ENCODE measurements at places on chromosomes 12 and 14. TPM values are rescaled to one million over a fixed set of nuclear protein-coding genes. Genes with fewer than 3 reads are reported as not detected.

- no peaks in the 10 kb centered on the region for H3K27me3 ChIP-seq
- peaks cover 18% of the 10 kb centered on the region for H3K4me1 ChIP-seq
- peak; percentile 76 for DNase-seq
- no peaks in the 10 kb centered on the region for H3K36me3 ChIP-seq
Observed at GRCh38 chr12:6285063-6285477, 25.4 kb upstream of the PLEKHG6 start.

- no peak overlapping the region for H3K27ac ChIP-seq
- DNase-seq, result no peak
- H3K36me3 ChIP-seq, result no peaks in the 10 kb centered on the region
- H3K4me3 ChIP-seq, result no peak overlapping the region
- no peaks in the 10 kb centered on the region for H3K4me1 ChIP-seq
Observed at GRCh38 chr12:15404485-15404884, 82.2 kb downstream of the PTPRO start.

DNA sequence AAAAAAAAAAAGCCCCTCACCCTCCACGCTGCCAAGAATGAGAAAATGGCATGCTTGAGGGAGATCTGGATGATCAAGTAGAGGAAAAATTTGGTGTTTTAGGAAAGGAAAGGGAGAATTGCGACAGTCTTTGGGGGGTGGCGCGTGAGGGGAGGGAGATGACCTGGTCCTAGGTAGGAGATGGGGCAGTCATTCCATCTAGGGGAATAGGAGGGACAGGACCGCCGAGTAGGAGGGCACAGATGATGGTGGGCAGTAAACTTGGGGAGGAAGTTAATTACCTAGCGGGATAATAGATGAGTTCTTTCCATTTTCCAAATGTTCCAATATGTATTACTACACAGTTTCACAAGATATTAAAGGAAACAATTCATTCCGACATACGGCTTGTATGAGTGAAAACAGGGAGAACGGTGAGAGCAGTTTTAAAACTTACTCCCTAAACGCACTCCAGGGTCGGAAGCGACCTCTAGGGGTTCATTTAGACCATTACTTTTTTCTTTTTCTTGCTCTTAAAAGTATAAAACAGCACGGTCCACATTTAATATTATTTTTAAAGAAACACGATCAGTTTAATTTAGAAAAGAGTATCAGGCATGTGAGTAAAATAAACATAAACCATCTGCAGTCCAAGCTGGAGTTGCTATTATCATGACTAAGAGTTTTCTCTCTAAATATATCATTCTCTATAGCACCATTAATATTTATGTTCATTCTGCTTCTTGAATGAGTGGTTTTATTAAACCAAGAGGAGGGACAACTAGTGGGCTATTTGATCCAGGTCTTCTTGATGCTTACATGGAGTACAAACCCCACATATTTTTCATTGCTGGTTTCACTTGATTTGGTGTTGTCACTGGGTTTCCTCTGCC is 3.0 kb upstream of the FNTB start:
- H3K4me1 ChIP-seq, result peaks cover 3% of the 10 kb centered on the region
- H3K27me3 ChIP-seq, result peaks cover 5% of the 10 kb centered on the region
- H3K27ac ChIP-seq, result no peak overlapping the region
- H3K4me3 ChIP-seq, result no peak overlapping the region
- no peaks in the 10 kb centered on the region for H3K36me3 ChIP-seq
- peak; percentile 74 for DNase-seq

- H3K27ac ChIP-seq, result peak overlapping the region; percentile 31
- peaks cover 14% of the 10 kb centered on the region for H3K4me1 ChIP-seq
- no peaks in the 10 kb centered on the region for H3K27me3 ChIP-seq
- H3K4me3 ChIP-seq, result peak overlapping the region; percentile 59
- no peaks in the 10 kb centered on the region for H3K36me3 ChIP-seq
- peak; percentile 46 for DNase-seq
Observed at GRCh38 chr14:56120091-56120691, 2.0 kb downstream of the PELI2 start.

DNA sequence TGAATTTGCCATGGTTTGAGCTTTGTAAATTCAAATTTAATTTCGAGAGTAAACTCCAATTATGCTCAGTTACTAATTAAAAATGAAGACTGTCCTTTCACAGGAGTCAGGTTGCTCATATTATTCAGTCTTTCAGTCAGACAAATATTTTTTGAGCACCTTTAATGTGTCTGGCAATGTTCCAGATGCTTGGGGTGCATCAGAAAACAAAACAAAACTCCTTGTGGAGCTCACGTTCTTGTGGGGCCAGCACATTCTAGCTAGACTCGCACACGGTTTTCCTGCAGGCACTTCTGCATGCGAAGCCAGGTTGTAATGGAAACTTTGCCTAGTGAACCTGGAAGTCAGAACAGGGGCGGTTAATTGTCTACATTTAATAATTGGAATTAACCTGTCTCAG is 64.0 kb upstream of the ATF1 start:
- no peak overlapping the region for H3K4me3 ChIP-seq
- no peaks in the 10 kb centered on the region for H3K4me1 ChIP-seq
- no peaks in the 10 kb centered on the region for H3K27me3 ChIP-seq
- no peak overlapping the region for H3K27ac ChIP-seq
- peaks cover 23% of the 10 kb centered on the region for H3K36me3 ChIP-seq

GRCh38 chr12:114694436-114695304 is 10.7 kb upstream of the TBX3 start:
- DNase-seq, result no peak
- H3K4me3 ChIP-seq, result no peak overlapping the region
- peaks cover 13% of the 10 kb centered on the region for H3K4me1 ChIP-seq
- no peaks in the 10 kb centered on the region for H3K36me3 ChIP-seq
- H3K27ac ChIP-seq, result no peak overlapping the region

DNA sequence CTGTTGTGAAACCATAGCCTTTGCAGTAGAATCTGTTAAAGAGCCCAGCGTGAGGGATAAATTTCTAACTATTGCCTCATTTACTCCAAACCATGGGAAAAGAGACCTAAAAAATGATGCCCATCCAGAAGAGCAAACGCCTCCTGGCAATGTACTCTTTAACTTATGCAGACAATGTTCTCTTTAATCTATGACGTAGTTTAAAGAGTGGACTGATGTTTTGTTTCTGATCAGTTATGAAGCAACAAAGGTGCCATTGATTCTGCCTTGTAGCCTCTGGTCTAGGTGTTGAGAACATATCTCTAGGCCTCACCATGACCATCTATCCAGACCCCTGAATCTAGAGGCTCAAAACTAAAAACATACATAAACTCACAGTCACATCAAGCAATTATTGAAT is 13.4 kb downstream of the SSTR1 start:
- DNase-seq, result no peak
- no peaks in the 10 kb centered on the region for H3K27me3 ChIP-seq
- H3K36me3 ChIP-seq, result no peaks in the 10 kb centered on the region
- H3K4me3 ChIP-seq, result no peak overlapping the region
- H3K27ac ChIP-seq, result no peak overlapping the region

GRCh38 chr12:53254816-53255545 is 13.1 kb upstream of the ESPL1 start:
- peaks cover 11% of the 10 kb centered on the region for H3K4me1 ChIP-seq
- peaks cover 16% of the 10 kb centered on the region for H3K36me3 ChIP-seq
- H3K4me3 ChIP-seq, result no peak overlapping the region
- no peak for DNase-seq
- no peak overlapping the region for H3K27ac ChIP-seq

DNA sequence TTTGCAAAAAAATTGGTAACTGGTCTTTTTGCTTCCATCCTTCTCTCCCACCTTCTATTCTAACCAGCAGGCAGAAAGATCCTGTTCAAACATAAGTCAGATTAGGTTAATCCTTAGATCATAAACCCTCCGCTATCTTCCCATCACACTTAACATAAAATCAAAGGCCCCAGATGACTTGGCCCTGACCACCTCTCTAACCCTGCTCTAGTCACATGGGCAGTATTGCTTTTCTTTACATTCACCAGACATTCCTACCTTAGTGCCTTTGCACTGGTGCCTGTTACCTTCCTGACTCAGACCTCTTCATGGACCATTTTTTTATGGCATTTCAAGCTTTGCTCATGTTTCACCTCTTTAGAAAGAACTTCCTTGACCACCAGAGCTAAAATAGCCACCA is 83.5 kb downstream of the NTF3 start:
- no peak overlapping the region for H3K27ac ChIP-seq
- no peak for DNase-seq
- no peak overlapping the region for H3K4me3 ChIP-seq
- peaks cover 2% of the 10 kb centered on the region for H3K36me3 ChIP-seq
- no peaks in the 10 kb centered on the region for H3K4me1 ChIP-seq
- no peaks in the 10 kb centered on the region for H3K27me3 ChIP-seq

- no peak overlapping the region for H3K4me3 ChIP-seq
- H3K27ac ChIP-seq, result no peak overlapping the region
- H3K36me3 ChIP-seq, result no peaks in the 10 kb centered on the region
- no peak for DNase-seq
Observed at GRCh38 chr12:62933220-62933601, 1.7 kb downstream of the PPM1H start.

DNA sequence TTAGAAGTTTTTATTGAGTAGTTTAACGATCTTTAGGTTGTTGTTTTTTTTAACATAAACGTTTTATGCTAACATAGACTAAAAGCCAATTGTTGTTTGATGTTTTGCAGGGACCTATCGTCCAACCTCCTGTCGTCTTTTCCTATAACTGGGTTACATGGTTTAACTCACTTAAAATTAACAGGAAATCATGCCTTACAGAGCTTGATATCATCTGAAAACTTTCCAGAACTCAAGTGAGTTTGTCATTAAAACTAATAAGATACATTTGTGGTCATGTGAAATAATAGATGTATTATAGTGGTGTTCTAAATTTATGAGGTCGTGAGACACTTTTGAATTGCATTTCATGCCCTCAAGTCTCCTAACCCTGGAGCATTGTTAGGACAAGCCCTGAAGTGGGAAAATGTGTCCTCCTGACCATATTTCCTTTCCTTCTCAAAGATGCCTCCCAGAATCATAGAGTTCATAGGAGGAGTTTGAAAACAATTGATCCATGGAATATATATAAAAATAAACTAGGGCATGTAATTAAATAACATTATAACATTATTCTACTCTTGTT is 84.9 kb downstream of the ZFC3H1 start:
- H3K4me1 ChIP-seq, result no peaks in the 10 kb centered on the region
- DNase-seq, result no peak
- H3K36me3 ChIP-seq, result no peaks in the 10 kb centered on the region
- H3K27ac ChIP-seq, result no peak overlapping the region
- peaks cover 11% of the 10 kb centered on the region for H3K27me3 ChIP-seq

DNA sequence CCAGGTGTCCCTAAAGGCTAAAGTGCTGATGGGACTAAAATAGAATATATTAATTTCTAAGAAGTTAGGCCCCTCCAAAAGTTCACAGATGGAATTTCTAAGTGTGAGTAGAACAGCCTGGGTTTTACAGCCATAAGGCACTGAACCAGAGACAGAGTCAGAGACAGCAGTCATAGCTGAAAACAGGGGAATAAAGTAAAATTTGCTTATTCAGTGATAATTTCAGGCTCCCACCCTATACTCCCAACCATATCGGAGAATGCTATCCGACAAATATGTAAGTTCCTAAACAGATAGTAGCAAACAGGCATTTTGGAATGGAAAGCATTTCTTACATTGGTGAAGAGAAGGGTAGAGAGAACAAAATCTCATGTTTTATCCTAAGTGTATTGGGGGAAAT is 45.3 kb downstream of the NAA25 start:
- no peak overlapping the region for H3K27ac ChIP-seq
- peaks cover 47% of the 10 kb centered on the region for H3K36me3 ChIP-seq
- no peaks in the 10 kb centered on the region for H3K4me1 ChIP-seq
- no peak overlapping the region for H3K4me3 ChIP-seq

DNA sequence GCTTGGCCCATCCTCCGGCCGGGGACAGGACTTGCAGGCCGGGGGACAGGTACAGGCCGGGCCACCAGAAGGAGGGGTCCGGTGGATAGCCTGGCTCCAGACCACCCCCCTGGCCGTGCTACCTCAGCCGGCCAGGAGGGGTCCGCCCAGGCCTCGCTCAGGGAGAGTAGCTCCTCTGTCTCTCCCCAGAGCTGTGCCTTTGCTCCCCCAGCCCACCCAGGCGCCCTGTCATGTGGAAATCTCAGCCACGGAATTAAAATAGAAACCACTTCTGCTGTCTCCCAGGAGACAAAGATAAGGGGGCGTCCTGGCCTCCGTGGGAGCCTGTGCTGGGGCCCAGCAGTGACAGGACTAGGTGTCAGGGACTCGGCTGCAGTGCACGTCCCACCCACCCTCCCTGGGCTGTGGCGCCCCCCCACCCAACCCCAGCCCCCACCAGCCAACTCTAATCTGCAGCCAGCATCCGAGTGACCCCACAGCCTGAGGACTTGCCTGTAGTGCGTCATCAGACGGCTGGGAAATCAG is 3.3 kb upstream of the CRIP2 start:
- H3K4me1 ChIP-seq, result peaks cover 9% of the 10 kb centered on the region
- H3K27ac ChIP-seq, result no peak overlapping the region
- H3K4me3 ChIP-seq, result no peak overlapping the region
- H3K36me3 ChIP-seq, result peaks cover 22% of the 10 kb centered on the region

GRCh38 chr14:26394150-26394810 is 203.6 kb downstream of the NOVA1 start:
- no peaks in the 10 kb centered on the region for H3K27me3 ChIP-seq
- H3K4me1 ChIP-seq, result no peaks in the 10 kb centered on the region
- no peak overlapping the region for H3K4me3 ChIP-seq
- no peak overlapping the region for H3K27ac ChIP-seq
- no peaks in the 10 kb centered on the region for H3K36me3 ChIP-seq

GRCh38 chr12:75130811-75131210 is 78.8 kb downstream of the KCNC2 start:
- no peaks in the 10 kb centered on the region for H3K4me1 ChIP-seq
- no peak overlapping the region for H3K4me3 ChIP-seq
- no peaks in the 10 kb centered on the region for H3K27me3 ChIP-seq
- no peaks in the 10 kb centered on the region for H3K36me3 ChIP-seq

Gene PIK3C2G
- not detected for total RNA-seq

Gene SIX1
- total RNA-seq, result 8.6 TPM

Gene TAS2R42
- not detected for total RNA-seq

Gene ASCL1
- total RNA-seq, result not detected

Gene KRT82
- total RNA-seq, result not detected

Gene TCL1B
- total RNA-seq, result not detected
